ENCODE measurements at places on chromosomes 13 and 19. TPM values are rescaled to one million over a fixed set of nuclear protein-coding genes. Genes with fewer than 3 reads are reported as not detected.
A peak's percentile ranks its signal among the peaks of the same experiment; 100 is the strongest.

DNA sequence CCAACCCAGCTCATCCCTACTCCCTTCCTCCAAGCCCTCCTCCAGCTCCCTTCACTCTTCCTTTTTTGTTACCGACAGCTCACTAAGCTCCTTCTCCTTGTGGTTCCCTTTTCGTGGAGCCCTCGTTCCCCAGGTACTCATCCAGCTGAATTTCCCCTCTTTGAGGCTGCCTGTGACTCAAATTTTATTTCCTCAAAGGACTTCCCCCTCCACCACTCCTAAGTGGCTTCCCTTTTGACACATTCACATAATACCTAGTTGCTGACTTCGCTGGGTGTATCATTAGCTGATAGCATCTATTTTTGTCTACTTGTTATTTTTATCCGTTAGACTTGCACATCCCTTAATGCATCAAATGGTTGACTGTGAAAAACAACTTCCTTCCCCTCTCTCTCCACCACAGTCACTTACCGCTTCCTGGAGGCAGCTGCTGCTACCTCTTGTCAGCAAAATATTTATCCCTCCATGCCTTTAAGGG, 14.5 kb downstream of the FFAR2 start:
- DNase-seq, result no peak

DNA sequence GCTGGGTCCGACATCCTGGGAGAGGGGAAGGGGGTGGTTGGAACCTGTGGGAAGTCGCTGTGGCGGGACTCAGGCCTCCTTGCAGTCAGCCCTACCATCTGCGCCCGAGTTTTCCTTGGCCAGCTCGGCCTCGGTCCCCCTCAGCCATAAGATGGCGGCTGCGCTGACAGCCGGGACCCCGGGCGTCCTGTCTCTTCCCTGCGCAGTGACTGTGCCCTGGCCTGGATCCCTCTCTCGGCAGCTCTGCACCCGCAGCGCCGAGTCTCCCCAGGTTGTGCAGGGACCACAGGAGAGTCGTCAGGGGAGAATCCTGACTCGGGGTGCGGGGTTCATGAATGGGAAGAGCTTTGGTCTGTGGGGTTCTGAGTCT, 345 bp downstream of the ZNF257 start:
- DNase-seq, result no peak

- peak; percentile 12 for DNase-seq
Measured at GRCh38 chr13:85230691-85231093, 568.5 kb downstream of the SLITRK6 start.

Gene NTN5
- polyA plus RNA-seq, result 0.98 TPM

- no peak for DNase-seq
Measured at GRCh38 chr13:25905611-25906010, 146.2 kb downstream of the SHISA2 start.

GRCh38 chr19:39158646-39159260, 33.2 kb downstream of the PAK4 start:
- no peak for DNase-seq
